ENCODE measurements at places on chromosomes 13 and 19. TPM values are rescaled to one million over a fixed set of nuclear protein-coding genes. Genes with fewer than 3 reads are reported as not detected.

DNA sequence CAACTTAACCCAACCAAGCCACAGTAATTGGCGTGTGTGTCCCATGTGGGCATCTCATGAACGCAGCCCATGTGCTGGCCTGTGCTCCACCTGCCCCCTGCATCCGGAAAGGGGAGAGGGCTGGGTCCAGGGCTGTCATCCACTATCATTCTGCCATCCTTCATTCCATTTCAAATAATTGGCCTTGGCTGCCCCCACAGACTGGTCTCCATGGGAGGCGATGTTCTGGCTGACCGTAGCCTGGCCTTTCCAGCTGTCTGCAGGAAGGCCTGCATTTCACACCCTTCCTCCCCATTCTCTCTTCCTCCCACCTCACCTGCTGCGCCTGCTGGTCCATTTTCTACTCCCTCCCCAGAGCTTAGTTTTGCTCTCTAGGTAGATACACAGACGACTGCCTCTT lies 442.8 kb downstream of the COG6 start:
- no peak for DNase-seq

- no peak for DNase-seq
Observed at GRCh38 chr13:100790405-100790804, 115.8 kb upstream of the TMTC4 start.

DNA sequence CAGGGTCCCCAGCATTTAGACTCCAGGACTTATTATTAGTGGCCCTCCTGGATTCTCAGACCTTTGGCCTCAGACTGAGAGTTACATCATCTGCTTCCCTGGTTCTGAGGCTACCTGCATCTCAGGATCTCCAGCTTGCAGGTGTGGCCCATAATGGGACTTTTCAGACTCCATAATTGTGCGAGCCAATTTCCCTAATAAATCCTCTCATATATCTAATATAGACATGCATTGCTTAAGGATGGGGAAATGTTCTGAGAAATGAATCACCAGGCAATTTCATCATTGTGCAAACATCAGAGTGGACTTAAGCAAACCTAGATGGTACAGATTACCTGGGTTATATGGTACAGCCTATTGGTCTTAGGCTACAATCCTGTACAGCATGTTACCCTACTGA lies 116.5 kb upstream of the FBXL3 start:
- DNase-seq: no peak

- no peak for DNase-seq
Observed at GRCh38 chr19:56119582-56119978, 1.5 kb downstream of the ZNF787 start.

GRCh38 chr13:51585696-51586095 lies 1.4 kb downstream of the WDFY2 start:
- no peak for DNase-seq

- no peak for DNase-seq
Observed at GRCh38 chr19:16519230-16519687, 23.0 kb downstream of the CHERP start.

DNA sequence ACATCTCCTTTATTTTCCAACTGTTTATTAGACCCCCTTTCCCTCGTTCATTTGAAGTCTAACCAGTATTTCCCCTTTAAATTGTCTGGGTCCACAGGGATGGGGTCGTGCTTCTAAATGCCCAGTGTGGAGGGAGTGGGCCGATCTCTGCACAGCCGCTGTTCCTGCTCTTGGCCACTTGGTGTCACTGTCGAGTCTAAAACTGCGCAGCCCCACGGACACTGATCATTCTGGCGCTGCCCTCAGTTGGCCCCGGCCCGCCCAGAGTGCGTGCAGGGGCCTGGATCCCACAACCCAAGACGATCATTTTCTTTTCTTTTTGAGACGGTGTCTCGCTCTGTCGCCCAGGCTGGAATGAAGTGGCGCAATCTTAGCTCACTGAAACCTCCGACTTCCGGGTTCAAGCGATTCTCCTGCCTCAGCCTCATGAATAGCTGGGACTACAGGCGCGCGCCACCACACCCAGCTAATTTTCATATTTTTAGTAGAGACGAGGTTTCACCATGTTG lies 12.0 kb downstream of the WDR88 start:
- DNase-seq: peak; percentile 91

GRCh38 chr13:70580825-70581224 lies 472.6 kb upstream of the KLHL1 start:
- DNase-seq: no peak

DNA sequence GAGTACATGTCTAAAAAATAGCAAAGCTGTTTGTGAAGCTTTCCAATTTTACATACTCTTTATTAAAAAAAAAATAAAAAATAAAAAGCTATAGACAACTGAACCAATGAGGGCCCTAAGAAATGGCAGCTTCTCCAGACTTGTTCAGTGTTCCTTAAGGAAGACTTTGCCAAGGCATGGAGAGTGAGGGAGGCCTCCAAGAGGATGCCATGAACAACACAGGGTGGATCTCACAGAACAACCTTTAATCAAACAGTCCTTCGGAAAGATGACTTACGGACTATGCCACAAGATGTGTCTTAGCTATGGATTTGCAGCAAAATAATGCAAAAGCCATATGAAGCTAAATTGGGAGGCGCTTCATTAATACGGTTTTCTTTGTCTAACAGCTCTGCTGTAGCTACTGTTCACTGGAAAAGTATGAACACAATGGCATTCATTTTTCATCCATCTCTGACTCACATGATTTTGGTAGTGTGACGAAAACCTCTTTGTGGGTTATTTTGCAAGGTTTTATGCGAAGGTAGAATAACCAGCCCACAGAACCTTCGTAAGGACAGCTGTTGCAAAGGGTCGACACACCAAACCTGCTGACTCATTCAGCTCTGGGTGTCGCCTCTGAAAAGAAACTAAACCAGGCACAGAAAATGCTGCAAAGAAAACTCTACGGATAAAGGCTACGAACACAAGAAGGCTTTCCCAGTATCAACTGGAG lies 27.7 kb downstream of the EFNB2 start:
- no peak for DNase-seq

The BRSK1 gene
- 1.2 TPM for total RNA-seq

The ACP5 gene
- 35.0 TPM for total RNA-seq

Data from mesenteric fat pad (tissue), 1 donor.